ENCODE measurements at places on chromosomes 11 and 22. TPM values are rescaled to one million over a fixed set of nuclear protein-coding genes. Genes with fewer than 3 reads are reported as not detected.

The HPX gene
- total RNA-seq: 1.3 TPM

The CREB3L1 gene
- not detected for total RNA-seq

The ENTHD1 gene
- total RNA-seq: 1.2 TPM

DNA sequence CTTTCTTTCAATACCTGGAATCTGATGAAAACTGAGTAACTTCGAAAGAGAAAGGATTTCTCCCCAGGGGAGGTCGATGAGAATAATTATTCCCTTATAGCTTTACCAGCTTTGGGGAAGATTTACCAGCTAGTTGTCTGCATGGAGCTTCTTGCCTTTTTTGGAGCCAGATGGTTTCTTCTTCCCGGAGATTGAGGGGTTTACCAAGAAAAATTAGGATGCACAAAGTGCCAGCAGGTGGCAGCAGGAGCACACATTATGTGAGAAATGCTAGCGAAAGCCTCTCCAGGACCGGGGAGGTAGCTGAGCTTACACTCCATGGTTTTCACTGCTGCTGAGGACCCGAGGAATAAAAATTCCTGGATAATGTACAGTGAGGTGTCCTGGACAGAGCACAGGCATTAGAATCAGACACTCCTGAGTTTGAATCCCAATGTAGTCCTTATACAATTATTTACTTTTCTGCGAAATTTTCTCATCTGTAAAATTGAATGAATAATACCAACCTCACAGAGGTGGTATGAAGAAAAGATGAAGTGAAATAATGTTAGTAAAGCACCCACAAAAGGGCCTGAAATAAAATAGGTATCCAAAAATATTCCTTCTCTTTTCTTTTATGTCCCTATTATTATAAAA lies 46.0 kb upstream of the PARVA start:
- ATAC-seq: no peak

The IFT27 gene
- total RNA-seq: 21.2 TPM

The OR2AT4 gene
- total RNA-seq: not detected

DNA sequence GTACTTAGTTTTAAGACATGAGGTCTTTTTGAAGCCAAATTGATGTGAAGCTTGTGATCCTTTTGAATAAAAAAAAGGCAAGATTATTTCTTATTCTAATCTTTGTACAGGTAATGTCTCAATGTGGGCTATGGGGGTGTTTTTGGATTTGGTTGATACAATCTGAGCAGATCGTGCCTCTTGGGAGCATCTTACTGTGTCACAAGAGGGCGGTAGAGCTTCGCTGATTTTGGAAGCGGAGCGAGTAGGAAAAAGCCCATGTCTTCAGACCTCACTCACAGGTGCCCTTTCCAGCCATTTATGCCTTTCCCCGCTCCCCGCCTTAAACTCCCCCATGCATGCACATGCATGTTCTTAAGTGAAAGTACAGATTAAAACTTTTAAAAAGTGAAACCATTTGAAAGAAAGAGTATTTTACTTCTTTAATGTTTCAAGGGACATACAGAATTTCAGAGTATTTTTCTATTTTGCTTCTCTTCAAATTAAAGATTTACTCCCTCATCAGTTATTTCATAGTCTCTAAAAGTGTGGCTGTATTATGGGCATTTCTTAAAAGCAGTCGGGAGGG lies 18.8 kb downstream of the DDX25 start:
- peak; percentile 76 for ATAC-seq

GRCh38 chr22:42601879-42602465 lies 12.7 kb downstream of the POLDIP3 start:
- ATAC-seq: no peak

DNA sequence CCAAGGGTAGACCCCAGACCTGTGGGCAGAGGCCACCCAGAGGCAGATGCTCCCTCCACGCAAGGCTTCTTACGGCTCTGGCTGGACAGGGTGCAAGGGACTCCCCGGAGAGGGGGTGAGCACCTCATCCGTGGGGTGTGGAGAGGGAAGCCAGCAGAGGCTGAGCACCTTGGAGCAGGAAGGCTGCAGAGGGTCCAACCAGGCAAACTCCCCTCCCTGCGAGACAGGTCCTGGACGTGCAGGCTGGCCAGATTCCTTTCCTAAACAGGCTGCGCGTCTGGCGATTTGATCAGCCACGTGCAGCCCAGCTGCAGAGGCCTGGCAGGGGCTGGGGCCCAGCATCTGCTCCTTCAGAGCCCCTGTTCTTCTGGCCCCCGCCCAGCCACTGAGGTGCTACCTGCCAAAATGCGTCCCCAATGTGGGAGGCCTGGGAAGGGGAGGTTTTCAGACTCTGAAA lies 49.3 kb downstream of the WNT11 start:
- no peak for ATAC-seq

The MRGPRE gene
- total RNA-seq: not detected

- peak; percentile 88 for ATAC-seq
These were observed 108.4 kb downstream of the PDE3B start for GRCh38 chr11:14751975-14752407.

The CTSF gene
- total RNA-seq: 4.1 TPM

DNA sequence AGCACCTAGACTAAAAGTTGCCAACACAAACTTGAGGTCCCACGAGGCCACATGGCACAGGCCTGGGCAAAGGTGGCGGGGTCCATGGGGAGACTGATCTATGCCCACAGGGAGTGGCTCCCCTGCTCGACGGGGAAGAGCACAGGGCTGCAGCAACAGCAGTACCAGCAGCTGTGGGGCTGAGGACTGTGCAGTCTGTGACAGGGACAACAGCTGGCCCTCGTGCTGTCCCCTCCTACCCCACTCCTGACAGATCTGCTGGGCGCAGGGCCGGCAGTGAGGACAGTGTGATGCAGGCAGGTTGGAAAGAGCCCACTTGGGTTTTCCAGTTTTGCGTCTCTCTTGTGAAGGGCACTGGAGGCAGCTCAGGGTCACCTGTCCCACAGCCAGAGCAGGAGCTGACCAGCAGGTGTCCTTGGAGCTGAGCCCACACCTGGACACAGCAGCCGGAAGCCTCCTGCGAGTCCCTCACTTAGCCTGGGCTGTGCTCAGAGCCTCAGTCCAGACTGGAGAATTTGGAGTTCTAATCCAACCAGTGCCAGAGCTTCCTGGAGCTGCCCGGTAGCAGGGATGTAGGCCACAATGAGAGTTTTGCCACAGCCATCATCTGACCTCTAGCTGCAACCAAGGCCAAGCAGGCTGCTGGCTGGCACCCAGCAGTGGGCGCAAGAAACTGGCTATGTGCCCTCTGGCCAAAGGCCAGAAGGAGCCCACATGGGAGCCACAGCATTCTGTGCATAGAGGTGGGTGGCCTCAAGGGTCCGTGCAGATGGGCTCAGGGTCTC lies 3.6 kb upstream of the GAS2L1 start:
- ATAC-seq: no peak

- no peak for ATAC-seq
These were observed 725.8 kb upstream of the RAG2 start for GRCh38 chr11:37323843-37324242.

DNA sequence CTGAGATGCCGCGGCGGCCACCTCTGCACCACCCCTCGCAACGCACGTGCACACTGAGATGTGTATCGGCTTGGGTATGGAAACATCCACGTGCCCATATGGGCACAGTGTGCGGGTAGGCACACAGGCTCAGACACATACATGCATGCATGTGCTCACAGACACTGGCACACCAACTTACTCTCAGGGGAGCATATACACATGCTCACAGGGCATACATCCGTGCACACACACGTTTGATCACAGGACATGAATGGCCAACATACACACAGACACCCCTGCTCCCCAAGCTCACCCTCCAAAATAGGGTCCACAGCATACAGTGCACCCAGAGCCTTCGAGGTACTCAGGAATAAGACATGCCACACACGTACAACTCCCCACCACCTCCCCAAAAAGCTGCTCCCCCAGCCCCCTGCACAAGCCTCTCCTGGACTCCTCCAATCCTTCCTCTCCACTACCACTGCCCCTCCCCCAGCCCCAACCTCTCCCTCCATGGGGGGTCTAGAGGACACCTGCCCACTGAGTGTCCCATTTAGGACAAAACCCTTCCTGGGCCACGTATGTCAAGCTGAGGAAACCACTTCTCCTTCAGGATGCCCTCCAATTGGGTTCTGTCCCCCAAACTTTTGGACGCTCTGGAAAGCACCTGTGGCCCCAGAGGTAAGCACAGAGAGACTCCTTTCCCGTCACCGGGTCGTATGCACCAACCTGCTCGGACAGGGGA lies 53.1 kb downstream of the SLC22A12 start:
- ATAC-seq: no peak

The SYT7 gene
- not detected for total RNA-seq

DNA sequence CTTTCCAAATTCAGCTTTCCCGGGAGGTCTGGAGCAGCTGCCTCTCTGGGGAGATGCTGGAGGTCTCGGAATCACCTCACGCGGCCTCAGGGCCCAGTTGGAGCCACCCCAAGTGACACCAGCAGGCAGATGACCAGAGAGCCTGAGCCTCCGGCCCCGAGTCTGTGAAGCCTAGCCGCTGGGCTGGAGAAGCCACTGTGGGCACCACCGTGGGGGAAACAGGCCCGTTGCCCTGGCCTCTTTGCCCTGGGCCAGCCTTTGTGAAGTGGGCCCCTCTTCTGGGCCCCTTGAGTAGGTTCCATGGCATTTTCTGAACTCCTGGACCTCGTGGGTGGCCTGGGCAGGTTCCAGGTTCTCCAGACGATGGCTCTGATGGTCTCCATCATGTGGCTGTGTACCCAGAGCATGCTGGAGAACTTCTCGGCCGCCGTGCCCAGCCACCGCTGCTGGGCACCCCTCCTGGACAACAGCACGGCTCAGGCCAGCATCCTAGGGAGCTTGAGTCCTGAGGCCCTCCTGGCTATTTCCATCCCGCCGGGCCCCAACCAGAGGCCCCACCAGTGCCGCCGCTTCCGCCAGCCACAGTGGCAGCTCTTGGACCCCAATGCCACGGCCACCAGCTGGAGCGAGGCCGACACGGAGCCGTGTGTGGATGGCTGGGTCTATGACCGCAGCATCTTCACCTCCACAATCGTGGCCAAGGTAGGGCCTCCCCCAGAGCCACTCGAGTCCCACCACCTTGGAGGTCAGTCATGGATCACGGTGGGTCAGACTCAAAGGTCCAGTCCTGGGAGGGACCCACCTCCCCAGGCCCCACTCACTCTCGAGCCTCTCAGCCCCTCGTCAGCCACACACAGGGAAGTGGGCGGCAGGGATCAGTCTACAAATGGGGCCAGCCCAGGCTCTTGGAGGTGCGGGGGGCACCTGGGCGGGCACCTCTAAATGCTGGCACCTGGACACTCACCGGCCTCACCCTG lies 525 bp downstream of the SLC22A12 start:
- no peak for ATAC-seq

DNA sequence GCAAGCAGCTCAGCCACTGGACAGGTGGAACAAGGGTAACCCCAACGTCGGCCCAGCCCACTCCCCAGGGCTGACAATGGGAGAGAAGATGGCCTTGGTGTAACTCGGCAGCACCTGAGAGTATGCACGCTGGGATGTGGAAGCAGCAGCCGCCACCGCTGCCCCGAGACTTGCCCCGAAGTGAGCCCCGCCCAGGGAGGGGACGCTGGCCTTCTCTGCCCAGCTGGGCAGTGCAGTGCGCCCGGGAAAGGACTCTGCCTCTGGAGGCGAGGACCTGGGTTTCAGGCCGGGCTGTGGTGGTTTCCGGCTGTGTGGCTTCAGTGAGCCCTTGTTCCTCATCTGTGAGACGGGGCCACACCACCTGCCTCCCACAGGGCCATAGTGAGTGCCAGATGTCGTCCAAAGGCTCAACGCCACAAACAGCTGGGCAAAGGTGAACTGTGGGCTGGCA lies 8.6 kb upstream of the POLDIP3 start:
- no peak for ATAC-seq

DNA sequence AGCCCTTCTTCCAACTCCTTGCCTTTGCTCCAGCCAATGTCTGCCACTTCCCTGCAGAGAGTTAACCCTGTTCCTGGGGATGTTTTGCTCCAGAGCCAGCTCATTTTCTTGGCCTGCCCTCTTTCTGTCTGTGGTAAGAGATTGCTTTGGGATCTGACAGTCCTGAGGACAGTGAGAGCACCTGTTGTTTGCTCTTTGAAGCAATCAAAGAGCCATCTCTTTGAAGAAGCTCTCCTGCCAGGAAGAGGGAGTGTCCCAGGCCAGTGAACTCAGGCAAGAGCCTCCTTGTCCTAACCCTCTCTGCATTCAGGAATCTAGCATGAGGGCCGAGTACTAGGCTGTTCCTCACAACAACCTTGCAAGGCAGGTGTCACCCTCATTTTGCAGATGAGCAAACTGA lies 42.2 kb downstream of the TRAF6 start:
- no peak for ATAC-seq

The CSF2RB gene
- total RNA-seq: 4.2 TPM

The GLB1L3 gene
- 10.9 TPM for total RNA-seq

The SOX6 gene
- total RNA-seq: 0.11 TPM

DNA sequence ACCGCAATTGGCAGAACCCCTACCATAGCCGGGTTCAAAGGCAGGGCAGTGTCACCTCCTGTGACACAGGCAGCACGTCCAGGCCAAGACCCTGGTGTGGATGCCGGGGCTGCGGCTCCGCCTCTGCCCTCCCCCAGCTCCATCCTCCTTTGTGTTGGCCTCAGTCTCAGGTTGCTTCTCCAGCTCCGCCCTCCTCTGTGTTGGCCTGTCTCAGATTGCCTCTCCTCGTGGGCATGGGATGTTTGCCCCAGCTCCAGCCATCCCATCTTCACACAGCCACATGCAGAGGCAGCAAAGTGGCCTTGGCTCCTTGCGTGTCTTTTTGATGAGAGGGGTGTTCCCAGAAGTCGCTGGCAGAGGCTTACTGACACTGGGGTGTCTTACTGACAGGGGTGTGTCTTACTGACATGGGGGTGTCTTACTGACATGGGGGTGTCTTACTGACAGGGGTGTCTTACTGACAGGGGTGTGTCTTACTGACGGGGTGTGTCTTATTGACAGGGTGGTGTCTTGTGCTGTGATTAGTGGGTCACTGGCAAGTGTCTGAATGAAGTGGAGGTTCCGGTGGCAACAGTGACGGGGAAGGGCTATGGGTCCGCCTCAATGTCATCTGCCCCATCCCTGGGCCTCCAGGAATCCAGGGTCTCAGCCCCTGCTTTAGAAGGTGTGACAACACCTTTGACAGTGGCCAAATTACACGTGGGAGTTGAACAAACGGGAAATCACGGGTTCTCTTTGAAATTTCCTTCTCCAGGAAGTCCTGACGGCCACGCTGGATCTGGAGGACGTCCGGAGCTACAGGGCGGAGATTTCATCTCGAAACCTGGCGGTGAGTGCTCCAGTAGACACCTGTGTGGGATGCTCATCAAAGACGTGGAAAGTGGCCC lies 24.9 kb downstream of the NADSYN1 start:
- no peak for ATAC-seq

GRCh38 chr22:47627556-47628253 lies 865.3 kb downstream of the TBC1D22A start:
- no peak for ATAC-seq

The BIRC3 gene
- 355 TPM for total RNA-seq
